Nephron progenitor cell (in vitro differentiated cells): ENCODE measurements at places on chromosomes 7 and 10.

GRCh38 chr7:92657391-92657790 is 67.2 kb upstream of the FAM133B start:
- DNase-seq = no peak
- no peaks in the 10 kb centered on the region for H3K27me3 ChIP-seq
- H3K27ac ChIP-seq = no peak overlapping the region
- H3K36me3 ChIP-seq = no peaks in the 10 kb centered on the region
- H3K4me1 ChIP-seq = no peaks in the 10 kb centered on the region

- H3K36me3 ChIP-seq = no peaks in the 10 kb centered on the region
- no peak overlapping the region for H3K27ac ChIP-seq
- H3K27me3 ChIP-seq = peaks cover under 1% of the 10 kb centered on the region
- H3K4me1 ChIP-seq = no peaks in the 10 kb centered on the region
- no peak overlapping the region for H3K4me3 ChIP-seq
Measured at GRCh38 chr7:116441534-116441933, 58.0 kb upstream of the CAV2 start.

DNA sequence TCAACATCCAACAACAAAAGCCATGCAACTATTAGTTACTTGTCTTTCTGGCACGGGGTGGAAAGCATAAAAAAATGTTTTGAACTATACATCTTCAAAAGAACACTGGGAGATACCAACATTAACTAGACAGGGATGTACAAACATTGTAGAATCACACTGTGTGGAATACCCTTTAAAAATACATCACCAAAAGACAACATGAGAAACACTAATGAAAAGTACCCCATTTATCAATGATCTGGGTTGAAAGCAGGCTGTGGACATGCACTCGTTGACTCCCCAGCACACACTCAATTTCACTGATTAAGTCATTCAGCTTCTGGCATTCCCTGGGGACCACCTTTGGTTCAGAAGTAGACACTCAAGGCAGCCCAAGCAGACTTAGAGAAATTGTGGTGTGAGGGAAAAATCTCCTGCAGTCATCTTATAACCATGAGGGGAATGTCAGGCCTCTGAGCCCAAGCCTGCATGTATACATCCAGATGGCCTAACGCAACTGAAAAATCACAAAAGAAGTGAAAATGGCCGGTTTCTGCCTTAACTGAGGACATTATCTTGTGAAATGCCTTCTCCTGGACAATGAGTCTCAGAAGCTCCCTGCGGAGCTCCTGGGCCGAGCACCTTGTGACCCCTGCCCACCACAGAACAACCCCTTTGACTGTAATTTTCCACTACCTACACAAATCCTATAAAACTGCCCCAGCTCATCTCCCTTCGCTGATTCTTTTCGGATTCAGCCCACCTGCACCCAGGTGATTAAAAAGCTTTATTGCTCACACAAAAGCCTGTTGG is 53.0 kb downstream of the CACUL1 start:
- no peak for DNase-seq
- peaks cover 5% of the 10 kb centered on the region for H3K4me1 ChIP-seq
- H3K4me3 ChIP-seq = no peak overlapping the region
- peaks cover 73% of the 10 kb centered on the region for H3K36me3 ChIP-seq
- no peaks in the 10 kb centered on the region for H3K27me3 ChIP-seq
- no peak overlapping the region for H3K27ac ChIP-seq

DNA sequence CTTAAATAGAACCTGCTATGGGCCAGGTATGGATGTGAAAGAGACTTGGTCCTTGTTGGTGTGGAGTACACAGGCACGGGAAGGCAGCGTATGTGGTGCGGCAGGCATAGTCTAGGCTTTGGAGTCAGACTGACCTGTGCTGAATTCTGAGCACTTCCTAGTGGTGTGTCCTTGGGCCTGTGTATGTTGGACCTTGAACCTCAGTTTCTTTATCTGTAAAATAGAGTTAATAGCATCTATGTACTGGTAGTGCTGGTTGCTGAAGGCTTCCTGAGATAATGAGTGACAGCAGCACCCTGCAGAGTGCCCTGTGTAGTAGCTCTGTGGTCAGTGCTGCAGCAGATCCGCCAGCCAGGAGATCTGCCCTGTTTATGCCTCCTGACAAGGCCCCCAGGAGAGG is 5.3 kb upstream of the SFRP5 start:
- peaks cover 48% of the 10 kb centered on the region for H3K27me3 ChIP-seq
- no peak for DNase-seq
- H3K4me3 ChIP-seq = no peak overlapping the region
- peaks cover 20% of the 10 kb centered on the region for H3K4me1 ChIP-seq
- H3K27ac ChIP-seq = no peak overlapping the region

DNA sequence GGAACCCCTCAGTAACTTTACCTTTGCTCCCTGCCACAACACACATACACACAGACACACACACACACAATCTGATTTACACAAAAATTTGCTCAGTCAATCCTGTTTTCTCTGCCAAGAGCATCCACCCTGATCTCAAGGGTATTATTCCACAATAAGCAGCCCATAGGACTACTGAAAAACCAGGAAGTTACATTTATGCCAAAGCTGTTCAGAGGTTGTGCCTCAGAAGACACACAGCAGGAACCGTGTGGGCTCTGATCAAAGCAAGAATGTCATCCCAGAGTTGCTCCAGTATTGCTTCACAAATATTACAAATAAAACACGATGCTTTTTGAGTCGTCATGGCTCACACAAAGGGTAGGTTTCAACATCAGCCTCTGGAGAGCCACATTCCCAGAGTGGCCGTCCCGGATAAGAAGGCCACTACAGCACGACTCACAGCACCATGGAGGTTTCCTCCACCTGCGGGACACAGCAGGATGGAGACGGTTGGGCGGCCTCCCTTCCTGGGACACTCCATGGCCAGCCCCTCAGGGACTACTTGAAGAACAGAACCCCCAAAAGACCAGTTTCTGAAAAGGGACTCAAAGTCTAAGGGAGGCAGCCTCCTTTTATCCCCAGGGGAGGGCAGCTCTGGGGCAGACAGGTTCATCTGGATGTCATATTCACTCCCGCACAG is 1.6 kb downstream of the AIFM2 start:
- no peak overlapping the region for H3K4me3 ChIP-seq
- peaks cover 57% of the 10 kb centered on the region for H3K27me3 ChIP-seq
- H3K36me3 ChIP-seq = peaks cover 12% of the 10 kb centered on the region

DNA sequence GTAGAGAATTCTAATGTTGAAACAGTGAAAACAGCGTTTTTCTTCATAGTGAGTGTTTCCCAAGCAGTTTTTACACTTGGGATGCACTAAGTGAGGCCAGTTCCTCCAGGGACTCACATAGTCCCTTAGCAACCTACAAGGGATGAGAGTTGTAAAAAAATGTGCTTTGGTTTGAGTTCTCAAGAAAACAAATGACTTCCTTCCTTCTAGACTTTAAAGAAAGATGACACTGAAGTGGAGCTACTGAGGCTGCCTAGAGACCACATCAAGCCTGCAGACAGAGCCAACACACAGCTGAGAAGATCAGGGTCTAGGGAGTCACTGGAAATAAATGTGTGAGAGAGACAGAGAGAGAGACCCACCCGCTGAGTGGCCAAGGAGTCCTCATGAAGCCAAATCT is 264.4 kb downstream of the TNS3 start:
- H3K4me1 ChIP-seq = peaks cover 65% of the 10 kb centered on the region
- H3K27ac ChIP-seq = peak overlapping the region; percentile 97
- no peak for DNase-seq
- H3K4me3 ChIP-seq = peak overlapping the region; percentile 35
